Fibroblast of skin of scalp (primary cell): ENCODE measurements at places on chromosomes 16 and 17.

GRCh38 chr16:80806927-80807340 is 2.5 kb upstream of the CDYL2 start:
- peak; percentile 71 for DNase-seq

GRCh38 chr17:37478187-37478586 is 11.5 kb upstream of the DUSP14 start:
- peak; percentile 71 for DNase-seq

DNA sequence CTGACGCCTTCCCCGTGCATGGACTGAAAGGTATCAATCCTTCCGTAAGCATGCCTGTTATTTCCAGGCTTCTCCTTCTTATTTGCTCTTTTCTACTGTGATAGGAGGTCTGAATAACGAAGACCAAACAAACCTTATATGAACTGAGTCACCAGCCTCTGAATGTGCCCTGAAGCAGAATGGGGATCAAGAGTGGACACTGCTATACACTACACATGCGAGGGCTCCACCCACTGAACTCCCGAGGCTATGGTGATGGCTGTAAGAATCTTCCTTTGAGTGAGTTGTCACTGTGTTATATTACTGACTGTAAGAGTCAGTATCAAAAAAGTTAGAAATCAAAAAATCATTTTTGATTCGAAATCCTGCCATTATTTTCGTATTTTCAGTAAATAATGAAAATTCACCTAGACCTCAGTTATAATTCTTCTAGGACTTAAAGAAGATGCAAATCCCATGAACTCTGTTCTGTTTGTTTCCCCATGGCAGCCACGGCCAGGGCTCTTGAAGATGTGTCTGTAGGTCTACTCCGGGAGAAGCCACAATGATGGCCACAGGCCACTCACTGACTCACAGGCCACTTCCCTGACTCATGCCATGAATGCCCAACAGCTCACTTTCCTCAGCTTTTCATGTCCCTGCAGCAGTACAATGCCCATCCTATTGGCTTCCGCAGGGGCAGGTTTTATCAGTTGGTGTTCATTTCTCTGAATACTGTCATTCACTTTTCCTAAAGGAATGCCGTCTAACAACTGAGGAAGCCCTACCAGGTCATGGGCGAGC is 54.7 kb downstream of the ZZEF1 start:
- no peak for DNase-seq

- DNase-seq: no peak
These were observed 9.3 kb downstream of the CEP295NL start for GRCh38 chr17:78893684-78894083.

- DNase-seq: no peak
These were observed 21.4 kb upstream of the MAP3K14 start for GRCh38 chr17:45338023-45338781.

- DNase-seq: no peak
These were observed 683 bp upstream of the SLC7A6 start for GRCh38 chr16:68263559-68264127.

- no peak for DNase-seq
These were observed 42.6 kb upstream of the ATF7IP2 start for GRCh38 chr16:10343124-10343760.

DNA sequence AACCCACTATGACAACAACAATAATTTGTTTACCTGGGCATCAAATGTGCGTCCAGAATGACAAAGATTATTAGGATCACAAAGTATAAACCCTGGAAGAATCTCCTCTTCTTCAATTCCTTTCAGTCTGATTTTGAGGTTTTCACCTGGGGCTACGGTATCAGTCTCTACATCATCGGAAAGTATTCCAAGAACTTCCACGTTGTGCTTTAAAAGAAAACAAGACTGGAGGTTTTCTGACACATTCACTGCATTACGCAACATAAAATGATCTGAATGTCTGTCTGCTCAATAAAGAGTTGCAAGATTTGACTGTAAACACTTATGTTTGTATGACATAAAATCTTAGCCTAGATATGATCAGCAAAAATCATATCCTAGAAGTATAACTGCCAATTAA is 26.0 kb upstream of the RSL1D1 start:
- no peak for DNase-seq

DNA sequence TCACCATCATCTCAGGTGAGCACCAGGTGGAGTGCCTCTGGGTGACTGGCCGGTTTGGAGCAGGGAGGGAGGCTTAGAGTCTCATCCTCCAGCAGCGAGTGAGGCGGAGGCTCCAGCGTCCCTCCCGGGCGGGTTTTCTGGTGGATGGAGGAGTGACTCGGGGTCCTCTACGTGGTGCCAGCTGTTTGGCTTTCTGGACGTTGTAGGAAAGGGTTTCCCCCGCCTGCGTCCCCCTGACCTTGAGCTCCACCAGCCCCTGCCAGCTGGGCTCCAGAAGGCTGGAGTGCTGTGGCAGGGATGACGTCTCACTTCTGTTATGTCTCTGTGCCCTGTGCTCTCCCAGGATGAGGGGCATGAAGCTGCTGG is 522 bp downstream of the DNASE1 start:
- no peak for DNase-seq

GRCh38 chr17:17919169-17920107 is 52.8 kb downstream of the TOM1L2 start:
- DNase-seq: peak; percentile 79

- no peak for DNase-seq
These were observed 1.9 kb downstream of the FOXJ1 start for GRCh38 chr17:76138896-76139752.

GRCh38 chr16:10683170-10683569 is 11.6 kb downstream of the TEKT5 start:
- no peak for DNase-seq

DNA sequence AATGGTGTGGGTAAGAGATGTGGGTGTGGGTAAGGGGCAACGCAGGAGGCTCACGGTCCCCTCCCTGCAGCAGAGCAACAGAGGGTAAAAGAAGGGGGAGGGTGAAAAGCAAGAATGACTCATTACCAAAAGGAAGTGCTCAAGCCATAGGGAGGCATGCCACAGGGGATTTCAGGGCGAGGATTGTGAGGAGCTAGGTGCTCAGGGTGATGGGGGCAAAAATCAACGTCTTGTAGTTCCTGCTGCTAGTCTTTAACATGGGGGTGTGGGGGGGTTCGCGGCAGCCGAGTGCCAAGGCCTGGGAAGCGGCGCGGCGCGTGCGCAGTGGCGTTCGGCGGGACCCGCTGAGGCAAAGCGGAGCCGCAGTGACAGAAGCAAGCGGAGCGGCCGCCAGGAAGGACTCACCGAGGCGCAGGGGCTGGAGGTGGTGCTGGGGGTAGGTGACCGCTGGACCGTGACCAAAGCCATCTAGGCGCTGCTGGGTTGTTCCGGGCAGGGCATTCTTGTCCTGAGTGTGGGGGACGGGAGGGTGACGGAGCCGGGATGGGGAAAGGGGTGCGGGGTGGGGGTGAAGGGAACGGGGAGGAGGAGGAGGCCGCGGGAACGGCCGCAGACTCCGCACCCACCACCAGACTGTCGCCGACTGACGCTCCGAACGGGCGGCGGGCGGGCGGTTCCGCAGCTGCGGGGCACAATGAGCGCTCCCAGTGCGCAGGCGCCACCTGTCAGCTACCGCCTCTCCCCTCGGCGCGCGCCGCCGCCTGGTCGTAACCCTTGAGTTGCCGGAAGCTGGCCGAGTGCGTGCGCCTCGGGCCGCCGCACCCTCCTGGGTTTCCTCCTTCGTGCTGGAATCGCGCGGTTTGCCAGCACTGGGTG is at the start of gene SSH2:
SSH2 (minus strand) TSS at position 696 of the 876 bp plus-strand sequence; CDS start at position 468, 228 bp downstream.
- DNase-seq: peak; percentile 85
